Activated T-cell treated with anti-CD3 and anti-CD28 coated beads, Interleukin-2, amount 50 U/mL, for 72 hours (primary cell): ENCODE measurements at places on chromosomes 5 and 9.
A peak's percentile ranks its signal among the peaks of the same experiment; 100 is the strongest.

- no peak for DNase-seq
These were observed 330.8 kb downstream of the DTWD2 start for GRCh38 chr5:118657576-118657975.

- no peak for DNase-seq
These were observed 54.3 kb downstream of the PIK3R1 start for GRCh38 chr5:68269820-68270219.

DNA sequence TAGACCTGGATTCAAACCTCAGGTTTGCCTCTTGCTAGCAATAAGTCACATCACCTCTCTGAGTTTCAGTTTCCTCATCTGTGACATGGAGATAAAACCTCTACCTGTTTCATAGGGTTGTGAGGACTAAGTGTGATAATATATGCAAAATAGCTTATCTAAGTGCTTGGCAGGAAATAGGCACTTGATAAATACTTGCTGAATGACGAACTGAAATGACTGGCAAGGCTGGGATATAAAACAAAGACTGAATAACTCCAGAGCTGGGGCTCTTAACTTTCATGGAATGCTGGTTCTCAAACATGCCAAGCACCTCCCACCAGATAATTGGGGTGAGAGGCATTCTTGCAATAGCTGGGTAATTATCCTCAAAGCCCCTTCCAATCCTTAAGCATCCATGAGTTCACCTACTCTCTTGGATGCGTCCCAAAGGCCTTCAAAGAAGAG is 87.6 kb downstream of the ADRB2 start:
- DNase-seq, result no peak

GRCh38 chr9:101486693-101487442 is 46.8 kb upstream of the RNF20 start:
- DNase-seq, result peak; percentile 42

GRCh38 chr9:119273984-119274665 is 95.1 kb downstream of the BRINP1 start:
- no peak for DNase-seq

DNA sequence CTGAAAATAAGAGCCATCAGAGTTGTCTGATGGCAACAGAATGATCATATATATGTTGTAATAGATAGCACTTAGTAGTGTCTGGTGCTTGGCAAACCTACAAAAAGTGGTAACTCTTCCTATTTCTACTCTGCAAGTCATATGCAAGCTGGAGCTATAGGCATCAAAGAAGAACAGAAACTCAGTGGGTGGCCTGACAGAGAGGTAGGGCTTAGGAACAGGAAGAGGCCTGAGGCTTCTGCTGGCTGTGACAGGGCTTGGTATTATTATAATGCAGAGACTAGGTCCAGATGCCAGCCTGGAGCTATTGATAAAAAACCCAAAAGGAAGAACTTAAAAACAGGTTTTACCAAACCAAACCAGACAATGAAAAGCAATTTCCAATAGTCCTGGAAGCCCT is 4.4 kb upstream of the DIAPH1 start:
- DNase-seq, result peak; percentile 36

GRCh38 chr9:111937301-111937700 is 40.7 kb downstream of the UGCG start:
- no peak for DNase-seq

- no peak for DNase-seq
These were observed 19.9 kb downstream of the MTX3 start for GRCh38 chr5:79971156-79971555.

- no peak for DNase-seq
These were observed 74.7 kb downstream of the VAV2 start for GRCh38 chr9:133917375-133917774.

DNA sequence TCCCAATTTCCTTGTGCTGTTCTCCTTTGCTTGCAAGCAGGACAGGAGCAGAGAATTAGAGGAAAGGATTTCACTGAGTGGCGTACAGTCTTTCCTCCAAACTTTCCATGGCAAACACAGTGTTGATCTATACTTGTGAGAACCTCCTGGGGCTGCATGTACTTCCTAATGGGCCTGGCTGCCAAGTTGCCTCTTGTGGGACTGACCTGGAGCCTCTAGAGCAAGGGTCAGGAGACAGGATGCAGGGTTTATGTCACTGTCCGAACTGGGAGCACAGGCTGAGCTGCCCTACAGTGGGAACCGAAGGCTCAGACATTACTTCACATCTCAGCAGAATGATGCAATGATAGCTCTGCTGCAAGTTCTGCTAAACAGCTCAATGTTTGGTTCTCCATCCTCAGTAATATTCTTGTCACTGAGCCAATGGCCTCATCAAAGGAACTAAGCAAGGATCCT is 102.3 kb downstream of the ENC1 start:
- no peak for DNase-seq

DNA sequence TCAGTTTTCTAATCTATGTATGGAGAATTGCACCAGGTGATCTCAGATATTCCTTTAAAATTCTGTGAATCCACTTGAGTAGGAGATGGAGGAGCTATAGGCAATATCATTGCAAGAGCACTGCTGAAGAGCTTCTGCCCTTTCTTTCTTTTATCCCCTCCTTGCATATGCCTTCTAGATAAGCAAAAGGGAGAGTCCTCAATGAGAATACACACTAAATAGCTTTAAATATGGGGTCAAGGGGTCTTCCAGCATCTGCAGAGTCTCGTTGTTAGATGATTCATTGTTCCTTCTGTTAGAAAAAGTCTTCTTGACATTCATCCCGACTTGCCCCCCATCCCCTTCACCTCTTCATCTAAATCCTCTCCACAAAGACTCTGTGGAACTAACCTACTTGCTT is 156.1 kb downstream of the PIK3R1 start:
- DNase-seq, result no peak

GRCh38 chr5:78102500-78102899 is 192.0 kb downstream of the AP3B1 start:
- no peak for DNase-seq

DNA sequence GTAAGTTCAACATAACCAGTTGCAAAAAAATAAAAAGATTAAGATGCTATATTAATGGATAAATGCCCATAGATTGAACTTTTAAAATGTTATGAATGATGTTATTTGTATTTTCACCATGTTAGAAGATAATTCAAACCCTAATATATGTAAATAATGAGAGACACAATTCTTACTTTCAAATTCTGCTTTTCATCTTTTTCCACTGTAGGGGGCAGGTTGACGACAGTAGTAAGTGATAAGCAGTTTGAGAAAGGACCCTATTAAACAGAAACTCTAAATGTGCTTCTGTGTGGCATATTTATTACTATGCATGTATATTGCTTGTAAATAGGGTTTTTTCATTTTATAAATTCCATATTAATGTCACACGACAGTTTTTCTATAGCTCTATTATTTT is 591.1 kb downstream of the SEMA5A start:
- no peak for DNase-seq

DNA sequence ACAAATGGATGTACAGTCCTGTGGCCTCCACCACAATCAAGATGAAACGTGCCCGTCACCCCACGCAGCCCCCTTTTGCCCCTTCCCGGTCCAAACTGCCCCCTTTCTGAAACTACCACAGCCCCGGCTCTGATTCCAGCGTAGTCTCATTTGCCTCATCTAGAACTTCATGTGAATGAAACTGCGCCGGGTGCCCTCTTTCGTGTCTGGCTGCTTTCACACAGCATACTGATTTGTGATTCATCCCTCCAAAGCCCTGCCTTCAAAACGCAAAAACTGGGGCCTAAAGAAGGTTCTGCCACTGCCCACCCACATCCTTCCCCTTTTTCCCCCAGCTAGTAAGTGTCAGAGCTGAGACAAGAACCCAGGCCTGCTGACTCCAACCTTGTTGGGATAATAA is 31.5 kb upstream of the NCS1 start:
- peak; percentile 65 for DNase-seq

GRCh38 chr9:109251080-109251775 is 69.6 kb downstream of the EPB41L4B start:
- DNase-seq, result no peak

- no peak for DNase-seq
These were observed 499.8 kb upstream of the CD180 start for GRCh38 chr5:67696446-67696845.
